ENCODE measurements at places on chromosomes 2 and 18.

- no peak for DNase-seq
Measured at GRCh38 chr2:223586261-223586660, 15.9 kb downstream of the SCG2 start.

DNA sequence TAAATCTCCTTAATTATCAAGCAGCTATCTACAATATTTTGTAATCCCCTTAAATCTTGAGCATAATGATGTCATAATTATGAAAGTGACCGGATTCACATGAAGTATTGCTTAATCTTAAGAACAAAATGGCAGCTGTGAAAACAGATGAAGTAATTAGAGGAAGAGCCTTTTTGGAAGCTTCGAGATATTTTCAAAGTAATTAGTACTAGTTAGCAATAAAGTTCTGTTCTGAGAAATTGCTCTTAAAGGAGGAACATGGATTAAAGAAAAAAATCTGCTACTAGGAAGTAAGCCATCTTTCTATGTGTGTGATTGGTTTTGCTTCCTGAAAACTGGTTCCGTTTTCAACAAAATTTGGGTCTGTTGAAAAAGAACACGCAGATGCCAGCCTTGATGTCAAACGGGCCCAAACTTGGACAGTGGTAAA lies 18.3 kb downstream of the CLUL1 start:
- DNase-seq = no peak

DNA sequence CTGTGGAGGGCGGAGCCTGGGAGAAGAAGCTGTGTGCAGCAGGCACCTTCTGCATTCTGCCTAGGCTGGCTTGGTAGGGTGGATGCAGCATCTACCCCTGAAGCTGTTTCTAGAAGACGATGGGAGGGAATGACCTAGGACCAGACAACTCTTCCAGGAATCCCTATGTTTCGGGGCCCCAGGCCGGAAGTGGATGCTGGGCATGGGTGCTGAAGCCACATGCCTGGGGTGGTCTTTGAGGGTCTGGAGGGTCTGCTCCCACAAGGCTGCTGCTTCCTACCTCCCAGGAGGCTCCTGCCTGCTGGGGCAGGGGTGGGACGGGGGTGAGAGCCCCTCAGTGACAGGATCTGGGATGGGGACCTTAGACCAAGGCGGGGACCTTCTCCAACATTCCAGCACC lies 61.0 kb downstream of the CIB4 start:
- no peak for DNase-seq

DNA sequence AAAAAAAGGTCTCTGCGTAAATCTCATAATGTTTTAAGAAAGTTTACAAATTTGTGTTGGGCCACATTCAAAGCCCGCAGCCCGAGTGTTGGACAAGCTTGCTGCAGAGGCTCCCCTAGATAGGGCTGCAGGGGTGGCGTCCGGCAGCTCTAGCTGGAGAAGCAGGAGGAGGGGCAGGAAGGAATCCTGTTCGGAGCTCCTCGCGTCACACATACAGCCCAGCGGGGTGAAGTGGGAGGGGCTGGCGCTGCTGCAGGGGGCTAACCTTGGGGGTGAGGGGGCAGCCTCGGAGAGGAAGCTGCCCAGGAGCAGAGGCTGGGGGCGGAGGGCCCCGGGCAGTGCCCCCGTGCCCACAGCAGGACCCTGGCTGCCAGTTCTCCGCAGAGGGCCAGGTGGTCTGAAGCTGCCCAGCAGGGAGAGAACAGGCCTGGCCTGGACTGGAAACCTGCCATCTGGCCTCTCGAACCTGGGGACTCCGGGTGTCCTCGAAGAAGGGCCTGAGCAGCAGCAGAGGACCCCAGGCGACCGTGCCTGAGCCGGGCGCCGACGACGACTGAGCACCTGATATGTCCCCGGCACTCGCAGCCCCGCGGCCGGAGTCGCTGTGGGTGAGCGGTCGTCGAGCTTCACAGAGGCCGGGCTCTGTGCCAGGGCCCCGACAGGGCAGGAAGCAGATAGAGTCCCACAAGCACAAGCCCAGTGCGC lies 2.6 kb upstream of the GPR35 start:
- peak; percentile 64 for DNase-seq

DNA sequence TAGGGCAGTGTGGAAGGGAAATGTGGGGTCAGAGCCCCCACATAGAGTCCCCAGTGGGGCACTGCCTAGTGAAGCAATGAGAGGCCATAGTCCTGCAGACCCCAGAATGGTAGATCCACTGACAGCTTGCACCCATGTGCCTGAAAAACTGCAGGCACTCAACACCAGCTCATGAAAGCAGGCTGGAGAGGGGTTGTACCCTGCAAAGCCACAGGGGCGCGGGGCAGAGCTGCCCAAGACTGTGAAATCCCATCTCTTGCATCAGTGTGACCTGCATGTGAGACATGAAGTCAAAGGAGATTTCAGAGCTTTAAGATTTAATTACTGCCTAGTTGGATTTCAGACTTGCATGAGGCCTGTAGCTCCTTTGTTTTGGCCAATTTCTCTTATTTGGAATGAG lies 224.0 kb downstream of the TXNL1 start:
- no peak for DNase-seq

- no peak for DNase-seq
Measured at GRCh38 chr2:52269696-52270485, 1238.0 kb upstream of the NRXN1 start.

DNA sequence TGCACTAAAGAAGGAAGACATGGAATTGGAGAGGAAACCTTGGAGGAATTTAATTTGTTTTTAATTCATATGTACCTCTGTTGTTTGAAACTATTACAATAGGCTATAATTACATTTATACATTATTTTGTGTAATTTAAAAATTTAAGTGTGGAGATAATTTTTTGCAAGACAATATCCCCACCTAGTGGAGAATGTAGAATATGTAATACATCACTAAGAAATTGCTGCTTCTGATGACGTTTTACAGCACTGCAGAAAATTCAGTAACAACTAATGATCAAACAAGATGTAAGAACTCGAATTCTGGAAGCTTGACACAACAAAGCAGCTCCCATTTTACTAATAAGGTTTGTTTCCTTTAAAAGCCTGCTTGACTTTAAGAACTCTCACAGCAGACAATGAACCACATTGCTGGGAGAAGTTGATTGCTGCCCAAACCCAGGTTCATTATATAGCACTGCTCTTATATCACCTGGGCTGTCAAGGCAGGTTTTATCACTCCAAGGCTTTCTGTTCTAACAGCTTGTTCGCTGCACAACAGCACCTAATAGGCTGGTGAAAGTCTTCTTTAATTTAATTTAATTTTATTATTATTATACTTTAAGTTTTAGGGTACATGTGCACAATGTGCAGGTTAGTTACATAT lies 53.4 kb downstream of the THADA start:
- DNase-seq = no peak

DNA sequence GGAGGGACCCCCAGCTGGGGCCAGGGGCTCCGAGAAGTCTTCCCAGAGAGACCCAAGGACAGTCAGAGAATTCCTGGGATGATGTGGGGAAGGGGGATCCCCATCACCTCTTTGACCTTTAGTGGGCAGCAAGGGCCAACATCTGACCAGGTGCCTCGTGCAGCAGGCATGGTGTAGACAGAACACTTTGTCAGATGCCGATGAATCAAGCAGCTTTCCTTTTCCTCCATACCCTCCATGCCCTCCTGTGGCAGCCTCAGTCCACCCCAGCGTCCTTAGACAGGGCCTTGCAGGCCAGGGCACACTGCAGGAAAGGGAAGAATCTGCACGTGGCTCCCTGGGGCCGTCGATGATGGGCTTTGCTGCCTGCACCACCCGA lies 26.3 kb downstream of the GPR55 start:
- DNase-seq = no peak

- no peak for DNase-seq
Measured at GRCh38 chr2:149579972-149580882, 7.3 kb downstream of the MMADHC start.

DNA sequence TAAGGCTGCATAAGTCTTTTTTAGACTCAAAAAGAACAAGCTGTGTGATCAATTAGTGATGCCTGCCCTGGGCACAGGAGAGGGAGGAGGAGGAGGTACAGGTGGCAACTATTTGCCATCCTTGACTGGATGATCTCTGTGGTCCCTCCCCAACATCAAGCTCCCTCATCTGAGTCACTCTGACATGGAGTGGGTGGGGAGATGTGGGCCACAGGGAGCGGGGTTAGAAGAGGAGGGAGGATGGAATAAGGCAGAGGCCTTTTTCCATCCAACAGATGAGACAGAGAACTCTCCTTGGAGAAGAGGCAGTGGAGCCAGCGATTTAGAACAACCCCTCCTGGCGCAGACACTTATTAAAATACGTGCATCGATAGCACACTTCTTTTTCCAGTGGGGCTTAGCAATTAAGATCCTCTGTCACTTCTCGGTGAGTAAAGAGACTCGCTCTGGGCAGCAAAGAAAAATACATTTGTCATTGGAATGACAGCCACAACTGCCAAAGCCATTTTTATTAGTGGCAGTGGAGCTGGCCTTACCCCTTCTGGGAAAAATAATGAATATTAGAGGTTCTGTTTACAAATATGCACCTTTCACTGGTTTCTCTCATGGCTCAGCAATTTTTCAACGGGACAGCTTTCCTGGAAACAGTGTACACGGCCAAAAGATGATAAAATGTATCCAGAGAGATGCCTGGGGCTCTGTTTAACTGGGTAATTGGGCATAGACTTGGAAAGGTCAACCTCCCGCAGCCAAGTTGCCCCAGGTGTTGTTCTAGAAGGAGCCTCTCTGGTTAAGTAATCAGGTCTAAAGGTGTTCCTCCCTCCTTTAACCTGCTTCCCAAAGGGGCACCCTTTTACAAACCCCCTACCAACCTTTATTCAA lies 238.4 kb upstream of the CXCR4 start:
- no peak for DNase-seq

DNA sequence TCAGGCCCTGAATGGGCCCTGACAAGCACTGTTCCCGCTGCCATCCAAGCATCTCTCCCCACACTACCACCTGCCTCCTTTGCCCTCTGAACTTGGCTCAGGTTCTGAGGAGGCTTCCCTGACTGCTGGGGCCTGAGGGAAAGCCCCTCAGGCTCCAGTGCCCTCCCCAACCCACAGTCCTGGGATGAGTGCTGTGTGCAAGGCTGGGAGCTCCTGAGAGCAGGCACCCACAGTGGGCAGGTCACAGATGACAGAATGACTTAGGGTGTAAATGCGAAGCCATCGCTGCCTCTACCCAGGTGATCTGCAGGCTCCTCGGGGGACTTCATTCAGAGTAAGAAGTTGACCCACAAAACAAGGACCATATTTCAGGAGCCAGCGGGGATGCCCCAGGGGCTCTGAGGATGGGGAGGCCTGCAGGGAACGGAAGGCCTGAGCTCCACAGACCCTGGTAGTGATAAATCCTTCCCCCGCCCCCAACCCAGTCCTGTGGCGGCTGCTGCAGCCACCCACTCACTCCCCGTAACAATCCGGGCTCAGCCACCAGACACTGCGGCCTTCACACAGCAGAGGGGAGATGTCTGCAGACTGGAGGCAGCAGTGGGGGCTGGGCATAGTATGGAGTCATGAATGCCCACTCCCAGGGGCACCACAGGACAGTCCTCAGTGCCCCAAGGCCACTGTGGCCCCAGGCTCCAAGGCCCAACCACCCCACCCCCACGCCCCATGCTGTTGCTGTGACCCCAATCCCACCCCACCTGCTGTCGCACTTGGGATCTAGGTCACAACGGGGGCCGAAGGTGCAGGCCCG lies 8.9 kb downstream of the BIN1 start:
- DNase-seq = no peak

DNA sequence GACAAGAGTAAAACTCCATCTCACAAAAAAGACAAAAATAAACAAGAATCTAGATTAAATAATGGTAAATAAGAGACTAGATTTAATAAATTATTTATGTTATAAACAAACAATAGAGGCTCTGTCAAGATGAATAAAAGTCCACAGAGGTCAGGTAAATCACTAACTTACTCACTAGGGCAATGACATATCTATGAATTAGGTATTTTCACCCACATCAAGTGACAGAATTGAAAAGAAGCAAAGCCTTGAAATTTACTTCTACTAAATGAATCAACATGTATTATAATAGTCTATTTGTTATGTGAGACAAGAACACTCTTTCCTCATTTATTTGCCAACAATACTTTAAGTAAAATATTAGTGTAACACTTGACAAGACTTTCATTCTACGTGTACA lies 41.7 kb downstream of the FBXO11 start:
- DNase-seq = no peak

- no peak for DNase-seq
Measured at GRCh38 chr2:179655627-179656026, 205.8 kb downstream of the ZNF385B start.

- no peak for DNase-seq
Measured at GRCh38 chr2:102726128-102727087, 35.4 kb upstream of the TMEM182 start.

GRCh38 chr18:26503382-26503781 lies 45.0 kb downstream of the KCTD1 start:
- no peak for DNase-seq

GRCh38 chr2:144518748-144519596 lies 947 bp downstream of the ZEB2 start:
- no peak for DNase-seq

GRCh38 chr18:23143016-23143814 lies 7.9 kb downstream of the CABLES1 start:
- no peak for DNase-seq

- DNase-seq = no peak
Measured at GRCh38 chr2:5839550-5839949, 147.4 kb downstream of the SOX11 start.

DNA sequence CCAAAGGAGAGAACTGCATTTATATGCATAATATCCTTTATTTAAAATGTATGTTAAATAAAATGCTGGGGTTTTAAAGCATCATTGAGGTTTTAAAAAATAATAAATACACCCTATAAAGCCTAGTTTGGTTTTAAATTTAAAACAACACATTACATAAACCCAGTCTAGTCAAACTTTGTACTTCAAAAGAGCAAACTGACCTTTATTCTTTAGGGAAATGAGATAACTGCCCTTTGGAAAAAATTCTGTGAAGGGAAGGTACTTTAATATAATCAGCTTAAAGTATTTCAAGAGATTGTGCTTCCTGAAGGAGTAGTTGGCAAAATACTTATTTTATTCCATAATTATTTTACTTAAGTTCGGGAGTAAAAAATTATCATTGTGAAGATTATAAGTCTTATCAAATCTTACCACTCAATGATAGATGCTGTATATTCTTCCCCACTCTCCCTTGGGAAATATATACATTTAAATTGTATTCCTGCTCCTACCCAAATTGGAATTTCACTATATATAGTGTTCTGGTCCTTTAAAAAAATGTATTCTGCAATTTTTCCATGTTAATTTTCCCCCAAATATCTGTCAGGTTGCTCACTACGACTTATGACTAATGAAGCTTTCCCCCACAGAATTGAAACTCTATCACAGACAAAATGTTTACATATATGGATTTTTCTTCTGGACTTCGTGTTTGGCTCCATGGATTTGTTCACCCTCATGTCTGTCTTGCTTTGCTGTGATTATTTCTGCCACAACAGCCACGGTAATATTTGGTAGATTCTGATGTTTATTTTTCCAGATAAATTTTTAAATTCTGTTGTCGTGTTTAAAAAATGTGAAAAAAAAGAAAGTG lies 42.1 kb downstream of the ZC3H6 start:
- no peak for DNase-seq

DNA sequence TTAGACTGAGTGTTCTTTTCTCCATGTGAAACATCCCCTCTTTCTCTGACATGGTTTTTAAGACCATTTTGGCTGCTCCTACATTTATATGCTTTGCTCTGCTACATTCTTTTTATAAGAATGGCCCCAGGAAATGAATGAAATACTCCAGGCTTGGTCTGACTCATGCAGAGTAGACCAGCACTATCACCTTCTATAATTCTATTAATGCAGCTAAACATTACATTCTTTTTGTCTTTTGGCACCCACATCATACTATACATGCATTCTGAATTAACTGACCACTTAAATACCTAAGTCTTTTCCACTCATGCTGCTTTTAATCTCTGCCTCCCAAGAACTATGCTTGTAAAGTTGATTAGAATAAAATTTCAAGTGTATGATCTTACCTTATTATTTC lies 94.1 kb downstream of the AAK1 start:
- no peak for DNase-seq
